ENCODE measurements at places on chromosomes 11 and 22.

DNA sequence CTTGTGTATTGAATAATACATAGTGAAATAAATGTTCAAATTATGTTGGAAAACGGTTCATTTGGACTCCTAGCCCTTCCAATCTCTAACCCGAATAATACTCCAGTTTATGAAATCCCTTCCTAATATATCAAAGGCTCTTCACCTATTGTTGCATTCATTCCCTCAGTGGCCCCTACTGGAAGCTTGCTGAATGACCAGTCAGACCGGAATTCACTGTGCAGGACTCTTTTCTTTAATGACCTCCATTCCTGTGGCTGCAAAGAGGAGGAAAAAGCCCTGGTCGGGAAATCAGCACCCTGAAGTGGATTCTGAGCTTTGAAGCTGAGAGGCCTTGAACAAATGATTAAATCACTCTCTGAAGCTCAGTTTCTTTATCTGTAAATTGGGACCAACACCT, 19.1 kb upstream of the RCN1 start:
- no peak for DNase-seq

- no peak for DNase-seq
These were observed 6.3 kb downstream of the LDHAL6A start for GRCh38 chr11:18461909-18462308.

- DNase-seq, result no peak
These were observed 143.6 kb downstream of the WNT11 start for GRCh38 chr11:76062733-76063132.

GRCh38 chr11:61141601-61142028, 19.6 kb downstream of the VPS37C start:
- DNase-seq, result peak; percentile 75
